ENCODE measurements at places on chromosomes 16 and 17. TPM values are rescaled to one million over a fixed set of nuclear protein-coding genes. Genes with fewer than 3 reads are reported as not detected.

The OTOP3 gene
- total RNA-seq: not detected

GRCh38 chr17:73514146-73514863, 129.9 kb downstream of the SDK2 start:
- no peak for DNase-seq

DNA sequence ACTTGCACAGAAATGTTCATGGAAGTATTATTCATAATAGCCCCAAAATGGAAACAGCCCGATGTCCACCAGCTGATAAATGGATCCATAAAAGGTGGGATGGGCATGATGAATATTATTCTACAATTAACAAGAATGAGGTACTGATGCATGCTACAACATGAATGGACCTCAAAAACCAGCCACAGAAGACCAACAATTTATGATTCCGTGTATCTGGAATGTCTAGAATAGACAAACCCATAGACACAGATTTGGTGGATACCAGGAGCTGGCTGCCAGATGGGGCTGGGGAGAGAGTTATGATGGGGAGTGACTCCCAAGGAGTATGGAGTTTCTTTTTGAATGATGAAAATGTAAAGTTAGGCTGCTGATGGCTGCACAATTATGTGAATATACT, 10.8 kb upstream of the NAGLU start:
- no peak for DNase-seq

DNA sequence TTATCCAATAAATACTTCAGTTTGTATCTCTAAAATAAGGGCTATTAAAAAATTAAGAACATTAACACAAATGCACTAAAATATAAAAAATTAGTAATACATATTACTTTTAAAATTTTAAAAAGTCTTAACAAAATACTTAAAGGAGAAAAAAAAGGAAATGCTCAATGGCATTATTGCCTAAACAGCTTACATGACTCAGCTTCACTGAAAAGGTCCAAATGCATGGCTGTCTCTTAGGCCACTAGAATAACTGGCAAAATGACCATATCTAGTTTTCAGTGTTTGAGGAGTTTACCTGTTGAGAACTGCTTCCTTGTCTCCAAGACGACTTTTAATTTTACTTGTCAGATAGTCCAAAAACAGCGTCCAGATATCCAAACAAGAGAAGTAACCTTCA, 66.0 kb downstream of the XPO6 start:
- DNase-seq: no peak

The CDH5 gene
- 38.4 TPM for total RNA-seq

The ZNF423 gene
- 8.7 TPM for total RNA-seq

DNA sequence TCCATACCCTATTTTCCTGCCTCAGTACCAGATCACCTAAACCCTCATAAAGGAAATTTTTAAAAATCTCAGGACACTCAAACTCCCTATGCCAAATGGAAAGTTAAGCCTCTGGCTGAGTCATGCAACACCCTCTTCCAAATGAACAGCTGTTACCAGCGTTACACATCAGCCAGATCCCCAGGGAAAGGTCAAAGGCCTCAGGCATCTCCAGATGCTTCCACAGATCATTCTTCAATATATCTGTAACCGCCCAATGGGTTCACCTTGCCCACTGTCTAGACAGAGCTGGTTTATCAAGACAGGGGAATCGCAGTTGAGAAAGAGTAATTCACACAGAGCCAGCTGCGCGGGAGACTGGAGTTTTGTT, 29.1 kb upstream of the SHCBP1 start:
- DNase-seq: no peak

GRCh38 chr16:466651-467050, 41.2 kb downstream of the RAB11FIP3 start:
- no peak for DNase-seq

The PRDM7 gene
- not detected for total RNA-seq

DNA sequence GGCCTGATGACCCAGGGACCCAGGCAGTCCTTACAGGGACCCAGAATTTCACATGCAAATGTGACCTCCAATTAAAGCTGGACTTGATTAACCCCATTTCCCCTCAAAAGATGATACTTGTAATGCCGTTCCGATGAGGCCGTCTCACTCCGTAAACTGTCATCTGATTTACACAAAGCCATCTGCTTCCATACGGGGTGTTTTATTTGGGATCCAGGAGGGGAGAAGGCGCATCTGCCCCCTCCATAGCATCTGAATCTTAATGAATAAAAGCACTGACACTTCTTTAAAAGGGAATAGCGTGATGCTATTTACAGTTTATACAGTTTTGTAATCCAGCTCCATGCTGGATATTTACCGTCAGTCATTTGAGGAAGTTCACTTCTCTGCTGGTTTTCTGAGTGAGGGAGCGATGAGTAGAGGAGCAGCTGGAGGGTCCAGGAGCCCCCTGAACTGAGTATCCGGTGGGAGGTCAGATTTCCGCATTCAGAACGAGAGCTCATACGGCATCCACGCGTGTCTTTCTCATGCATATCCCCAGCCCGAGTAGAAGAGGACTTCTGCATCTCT, 452.7 kb downstream of the WWOX start:
- no peak for DNase-seq

The TBX2 gene
- 17.9 TPM for total RNA-seq

GRCh38 chr17:740240-741017, 8.0 kb downstream of the TLCD3A start:
- no peak for DNase-seq

GRCh38 chr17:13351046-13351445, 250.7 kb downstream of the HS3ST3A1 start:
- no peak for DNase-seq

- DNase-seq: no peak
Measured at GRCh38 chr17:82598256-82599119, 49.8 kb downstream of the WDR45B start.

DNA sequence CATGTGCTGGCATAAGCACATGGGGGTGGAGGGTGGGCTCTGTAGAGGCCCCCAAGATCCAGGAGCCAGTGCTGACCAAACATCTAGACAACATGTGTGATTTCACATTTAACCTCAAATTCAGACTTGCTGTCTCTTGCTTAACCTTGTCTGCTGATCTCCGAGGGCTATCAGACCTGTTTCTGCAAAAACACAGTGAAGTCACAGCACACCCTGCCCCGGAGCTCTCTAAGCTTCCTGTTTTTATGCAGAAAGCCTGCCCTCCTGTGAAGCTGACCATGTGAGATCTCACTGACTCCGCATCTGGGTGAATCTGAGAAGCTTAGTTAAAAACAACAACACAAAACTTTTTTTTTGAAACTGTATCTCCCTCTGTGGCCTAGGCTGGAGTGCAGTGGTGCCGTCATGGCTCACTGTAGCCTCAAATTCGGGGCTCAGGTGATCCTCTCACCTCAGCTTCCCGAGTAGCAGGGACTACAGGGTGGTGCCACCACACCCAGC, 6.6 kb upstream of the DPEP2 start:
- no peak for DNase-seq

DNA sequence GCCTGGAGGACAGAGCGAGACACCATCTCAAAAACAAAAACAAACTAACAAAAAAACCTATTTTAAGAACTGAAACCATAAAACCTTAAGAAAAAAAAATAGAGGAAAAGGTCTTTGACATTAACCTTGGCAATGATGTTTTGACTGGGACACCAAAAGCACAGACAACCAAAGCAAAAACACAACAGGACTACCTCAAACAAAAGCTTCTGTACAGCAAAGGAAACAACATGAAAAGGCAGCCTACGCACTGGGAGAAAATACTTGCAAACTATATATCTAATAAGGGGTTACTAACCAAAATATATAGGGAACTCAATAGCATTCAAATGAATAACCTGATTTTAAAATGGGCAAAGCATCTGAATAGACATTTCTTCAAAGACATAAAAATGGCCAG, 32.3 kb downstream of the CDR2 start:
- DNase-seq: no peak

The PDE6G gene
- total RNA-seq: not detected

The PRSS27 gene
- 4.2 TPM for total RNA-seq

The KRT33B gene
- not detected for total RNA-seq

The POLR2A gene
- 66.4 TPM for total RNA-seq

DNA sequence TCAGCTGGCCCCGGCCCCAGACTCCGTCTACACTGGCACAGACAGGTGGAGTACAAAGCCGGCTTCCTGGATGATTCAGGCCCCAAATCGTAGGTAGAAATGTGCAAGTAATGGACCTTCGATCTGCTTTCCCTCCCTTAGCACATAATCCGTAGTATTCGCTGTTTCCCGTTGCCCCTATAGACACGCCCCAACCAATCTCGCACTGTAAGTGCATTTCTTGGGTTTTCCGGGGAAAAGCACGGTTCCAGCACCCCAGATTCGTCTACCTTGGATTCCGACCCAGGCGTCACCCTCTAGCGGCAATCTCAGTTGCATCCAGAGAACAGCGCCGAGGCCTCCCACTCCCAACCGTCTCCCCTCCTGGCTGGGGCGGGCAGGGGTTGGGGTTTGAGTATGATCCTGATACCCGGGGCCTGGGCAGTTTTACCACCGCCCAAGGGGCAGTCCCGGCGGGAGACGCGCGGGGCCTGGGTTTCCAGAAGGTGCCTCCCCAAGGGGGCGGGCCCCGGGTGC, 12.1 kb upstream of the FOXF1 start:
- no peak for DNase-seq

- no peak for DNase-seq
Measured at GRCh38 chr17:76569607-76570279, 15.9 kb downstream of the ST6GALNAC2 start.

The HCRT gene
- total RNA-seq: not detected

The LDHD gene
- 13.2 TPM for total RNA-seq

The CDRT15L2 gene
- total RNA-seq: not detected

DNA sequence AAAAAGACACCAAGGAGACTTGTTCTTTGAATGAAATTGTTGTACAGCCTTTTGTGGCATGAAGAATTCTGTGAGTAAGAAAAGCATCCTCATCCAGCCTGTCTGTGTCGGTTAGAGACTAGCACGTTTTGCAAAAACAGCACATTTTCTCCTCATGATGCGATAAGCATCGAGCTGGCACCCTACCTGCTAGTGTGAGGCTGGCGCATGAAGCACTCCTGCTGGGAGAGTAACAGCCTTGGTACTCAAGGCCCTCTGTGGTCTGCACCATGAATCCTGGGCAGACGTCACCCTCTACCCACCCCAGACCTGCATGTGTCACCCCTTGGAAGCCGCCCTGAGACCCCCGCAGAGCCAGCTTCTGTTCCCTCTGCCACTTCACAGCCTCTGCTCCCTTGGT, 92.6 kb upstream of the TMEM132E start:
- no peak for DNase-seq

The OR2C1 gene
- not detected for total RNA-seq

The KRT31 gene
- total RNA-seq: not detected

DNA sequence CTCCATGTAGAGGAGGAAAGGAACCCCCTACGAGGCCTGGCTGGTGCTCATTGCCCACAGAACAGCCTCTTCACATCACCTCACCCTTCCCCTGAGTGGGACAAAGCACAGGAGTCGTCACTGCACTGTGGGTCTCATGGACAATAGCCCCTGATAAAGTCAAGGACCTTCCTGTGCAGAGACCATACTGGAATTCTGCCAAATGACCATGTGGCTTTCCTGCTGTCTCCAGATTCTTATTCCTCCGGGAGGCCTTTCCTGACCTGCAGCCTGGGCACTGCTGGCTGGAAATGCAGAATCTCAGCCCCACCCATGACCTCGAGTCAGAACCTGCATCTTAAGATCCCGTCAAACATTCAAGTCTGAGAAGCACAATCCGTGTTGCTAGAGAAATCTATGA, 60.5 kb upstream of the ERN1 start:
- DNase-seq: no peak

- DNase-seq: no peak
Measured at GRCh38 chr17:57527221-57528057, 217.7 kb downstream of the CCDC182 start.

The ERCC4 gene
- 10.0 TPM for total RNA-seq

GRCh38 chr16:1105888-1106620, 10.0 kb upstream of the C1QTNF8 start:
- no peak for DNase-seq

GRCh38 chr16:80804526-80805383, at the start of gene CDYL2:
CDYL2 (minus strand) TSS chr16:80804598; CDS start chr16:80804173, 425 bp downstream.
- DNase-seq: no peak

- no peak for DNase-seq
Measured at GRCh38 chr16:53453928-53454327, 19.7 kb downstream of the RBL2 start.

The LITAFD gene
- not detected for total RNA-seq

The EVI2B gene
- 4.3 TPM for total RNA-seq

DNA sequence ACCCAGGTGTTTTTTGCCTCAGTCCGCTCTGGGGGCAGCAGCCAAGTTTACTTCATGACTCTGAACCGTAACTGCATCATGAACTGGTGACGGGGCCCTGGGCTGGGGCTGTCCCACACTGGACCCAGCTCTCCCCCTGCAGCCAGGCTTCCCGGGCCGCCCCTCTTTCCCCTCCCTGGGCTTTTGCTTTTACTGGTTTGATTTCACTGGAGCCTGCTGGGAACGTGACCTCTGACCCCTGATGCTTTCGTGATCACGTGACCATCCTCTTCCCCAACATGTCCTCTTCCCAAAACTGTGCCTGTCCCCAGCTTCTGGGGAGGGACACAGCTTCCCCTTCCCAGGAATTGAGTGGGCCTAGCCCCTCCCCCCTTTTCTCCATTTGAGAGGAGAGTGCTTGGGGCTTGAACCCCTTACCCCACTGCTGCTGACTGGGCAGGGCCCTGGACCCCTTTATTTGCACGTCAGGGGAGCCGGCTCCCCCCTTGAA, 2.1 kb upstream of the C17orf107 start:
- no peak for DNase-seq

- DNase-seq: no peak
Measured at GRCh38 chr17:47905221-47905733, 9.2 kb downstream of the SP2 start.

- DNase-seq: no peak
Measured at GRCh38 chr16:65863236-65863635, 503.3 kb upstream of the CDH5 start.

GRCh38 chr17:62963296-62963695, 2.7 kb upstream of the TANC2 start:
- DNase-seq: no peak

The G6PC1 gene
- total RNA-seq: not detected

The CDK3 gene
- total RNA-seq: not detected

The HOXB13 gene
- total RNA-seq: not detected

The CCL17 gene
- total RNA-seq: not detected

- DNase-seq: no peak
Measured at GRCh38 chr17:77872714-77873499, 85.6 kb upstream of the TNRC6C start.

DNA sequence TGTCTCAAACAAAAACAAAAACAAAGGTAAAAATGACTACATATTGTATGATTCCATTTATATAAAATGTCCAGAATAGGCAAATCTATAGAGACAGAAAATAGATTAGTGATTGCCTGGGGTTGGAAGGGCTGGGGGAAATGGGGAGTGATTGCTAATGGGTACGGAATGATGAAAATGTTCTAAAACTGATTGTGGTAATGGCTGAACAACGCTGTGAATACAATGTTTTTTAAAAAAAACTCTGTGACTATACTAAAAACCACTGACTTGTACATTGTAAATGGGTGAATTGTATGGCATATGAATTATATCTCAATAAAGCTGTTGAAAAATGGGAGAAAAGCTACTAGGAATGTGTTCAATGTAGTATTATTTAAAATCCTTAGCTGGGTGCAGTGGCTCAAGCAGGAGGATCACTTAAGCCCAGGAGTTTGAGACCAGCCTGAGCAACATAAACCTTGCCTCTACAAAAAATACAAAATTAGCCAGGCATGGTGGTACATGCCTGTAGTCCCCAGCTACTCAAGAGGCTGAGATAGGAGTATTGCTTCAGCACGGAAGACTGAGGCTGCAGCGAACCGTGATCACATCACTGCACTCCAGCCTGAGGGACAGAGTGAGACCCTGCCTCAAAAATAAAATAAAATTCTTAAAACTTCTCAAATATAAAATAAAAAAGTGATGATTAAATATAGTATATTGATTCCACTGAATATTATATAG, 47.9 kb downstream of the TOM1L2 start:
- no peak for DNase-seq
